BJ (cell line): ENCODE measurements at places on chromosomes 11 and 22.

- peak; percentile 6 for DNase-seq
Observed at GRCh38 chr11:115423728-115424459, 80.3 kb downstream of the CADM1 start.

GRCh38 chr11:22084056-22084455, 108.8 kb upstream of the ANO5 start:
- DNase-seq, result no peak

DNA sequence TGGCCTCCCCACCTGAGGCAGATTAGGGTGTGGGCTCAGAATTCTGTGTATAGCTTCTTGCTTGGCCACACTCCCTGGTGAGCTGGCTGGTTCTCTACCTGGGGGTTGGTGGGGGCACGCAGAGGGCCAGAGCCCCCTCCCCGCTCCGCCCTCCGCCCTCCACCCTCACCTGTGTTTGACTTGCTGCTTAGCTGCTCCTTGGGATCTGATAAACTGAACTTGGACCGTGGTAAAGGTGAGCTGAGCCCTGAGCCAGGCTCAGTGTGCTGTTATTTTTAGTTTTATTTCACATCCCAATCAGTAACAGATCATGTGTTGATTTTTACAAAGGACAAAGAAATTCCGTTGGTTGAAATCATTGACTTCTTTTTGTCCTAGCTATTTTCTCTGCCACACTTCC, 2.0 kb downstream of the OVOL1 start:
- no peak for DNase-seq

GRCh38 chr22:16965083-16965482, 42.9 kb downstream of the GAB4 start:
- no peak for DNase-seq
